ENCODE measurements at places on chromosomes 2 and 18. TPM values are rescaled to one million over a fixed set of nuclear protein-coding genes. Genes with fewer than 3 reads are reported as not detected.

DNA sequence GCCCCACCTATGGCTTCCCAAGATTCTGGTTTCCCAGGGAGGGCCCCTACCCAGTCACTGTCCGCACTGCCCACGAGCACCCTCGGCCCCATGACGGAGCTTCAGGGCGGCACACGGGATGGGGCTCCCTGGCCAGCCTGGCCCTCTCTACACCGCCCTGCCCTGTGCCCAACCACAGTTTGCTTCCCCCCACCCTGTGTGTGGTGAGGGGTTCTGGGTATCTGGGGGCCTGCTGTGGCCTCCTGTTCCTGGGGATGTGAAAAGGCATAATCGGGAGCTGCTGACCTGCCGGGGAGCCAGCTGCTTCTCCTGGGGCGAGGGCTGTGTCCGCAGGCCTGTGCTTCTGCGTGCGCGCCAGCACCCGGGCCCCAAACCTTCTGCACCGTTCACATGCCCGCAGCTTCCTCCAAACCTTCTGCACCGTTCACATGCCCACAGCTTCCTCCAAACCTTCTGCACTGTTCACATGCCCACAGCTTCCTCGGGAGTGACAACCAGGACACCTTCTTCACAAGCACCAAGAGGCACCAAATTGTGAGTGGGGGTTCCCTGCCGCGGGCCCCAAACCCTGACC, 12.4 kb downstream of the ANO7 start:
- H3K36me3 ChIP-seq = peaks cover 6% of the 10 kb centered on the region
- H3K4me1 ChIP-seq = no peaks in the 10 kb centered on the region
- DNase-seq = no peak
- H3K27me3 ChIP-seq = no peaks in the 10 kb centered on the region
- H3K4me3 ChIP-seq = no peak overlapping the region

DNA sequence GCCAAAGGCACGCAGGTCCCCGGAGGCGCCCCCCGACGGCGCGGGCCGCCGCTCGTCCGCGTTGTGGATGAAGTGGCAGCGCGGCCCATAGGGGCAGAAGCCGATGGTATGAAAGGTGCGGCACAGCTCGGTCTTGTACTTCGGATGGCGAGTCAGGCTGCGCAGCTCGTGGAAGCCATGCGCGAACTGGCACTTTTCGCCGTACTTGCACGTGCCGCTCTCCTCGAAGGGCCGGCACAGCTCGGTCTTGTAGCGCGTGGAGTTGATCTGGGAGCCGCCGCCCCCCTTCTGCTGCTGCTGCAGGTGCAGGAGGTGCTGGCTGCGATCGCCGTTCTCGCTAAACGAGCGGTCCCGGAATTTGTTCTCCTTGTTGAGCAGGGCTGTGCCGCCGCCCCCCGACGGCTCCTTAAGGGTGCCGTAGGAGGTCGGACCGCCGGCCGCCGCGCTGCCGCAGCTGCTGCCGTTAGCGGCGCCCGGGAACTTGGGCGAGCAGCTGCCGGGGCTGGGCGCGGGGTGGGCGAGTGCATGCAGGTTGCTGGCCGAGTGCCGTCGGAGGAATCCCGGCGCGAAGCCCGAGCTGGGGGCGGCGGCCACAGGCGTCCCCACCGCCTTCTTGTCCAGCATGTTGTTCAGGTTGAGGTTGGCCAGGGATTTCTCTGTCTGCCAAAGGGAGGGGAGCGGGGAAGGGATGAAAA, 1.2 kb downstream of the ZFP36L2 start:
- peaks cover 52% of the 10 kb centered on the region for H3K4me1 ChIP-seq
- H3K27me3 ChIP-seq = no peaks in the 10 kb centered on the region
- peaks cover 24% of the 10 kb centered on the region for H3K36me3 ChIP-seq
- H3K27ac ChIP-seq = peak overlapping the region; percentile 97

- peaks cover 31% of the 10 kb centered on the region for H3K36me3 ChIP-seq
- no peak overlapping the region for H3K27ac ChIP-seq
- no peak for DNase-seq
- no peaks in the 10 kb centered on the region for H3K4me1 ChIP-seq
- no peaks in the 10 kb centered on the region for H3K27me3 ChIP-seq
- no peak overlapping the region for H3K4me3 ChIP-seq
These were observed 121.6 kb downstream of the SP100 start for GRCh38 chr2:230537531-230537976.

- no peak overlapping the region for H3K27ac ChIP-seq
- peaks cover 11% of the 10 kb centered on the region for H3K4me1 ChIP-seq
- no peaks in the 10 kb centered on the region for H3K27me3 ChIP-seq
- H3K36me3 ChIP-seq = no peaks in the 10 kb centered on the region
- no peak overlapping the region for H3K4me3 ChIP-seq
These were observed 66.4 kb downstream of the MAPK4 start for GRCh38 chr18:50626317-50626716.

GRCh38 chr2:155223781-155224406, 525.4 kb downstream of the KCNJ3 start:
- H3K36me3 ChIP-seq = no peaks in the 10 kb centered on the region
- no peak overlapping the region for H3K27ac ChIP-seq
- no peaks in the 10 kb centered on the region for H3K27me3 ChIP-seq
- H3K4me3 ChIP-seq = no peak overlapping the region
- peak; percentile 54 for DNase-seq

DNA sequence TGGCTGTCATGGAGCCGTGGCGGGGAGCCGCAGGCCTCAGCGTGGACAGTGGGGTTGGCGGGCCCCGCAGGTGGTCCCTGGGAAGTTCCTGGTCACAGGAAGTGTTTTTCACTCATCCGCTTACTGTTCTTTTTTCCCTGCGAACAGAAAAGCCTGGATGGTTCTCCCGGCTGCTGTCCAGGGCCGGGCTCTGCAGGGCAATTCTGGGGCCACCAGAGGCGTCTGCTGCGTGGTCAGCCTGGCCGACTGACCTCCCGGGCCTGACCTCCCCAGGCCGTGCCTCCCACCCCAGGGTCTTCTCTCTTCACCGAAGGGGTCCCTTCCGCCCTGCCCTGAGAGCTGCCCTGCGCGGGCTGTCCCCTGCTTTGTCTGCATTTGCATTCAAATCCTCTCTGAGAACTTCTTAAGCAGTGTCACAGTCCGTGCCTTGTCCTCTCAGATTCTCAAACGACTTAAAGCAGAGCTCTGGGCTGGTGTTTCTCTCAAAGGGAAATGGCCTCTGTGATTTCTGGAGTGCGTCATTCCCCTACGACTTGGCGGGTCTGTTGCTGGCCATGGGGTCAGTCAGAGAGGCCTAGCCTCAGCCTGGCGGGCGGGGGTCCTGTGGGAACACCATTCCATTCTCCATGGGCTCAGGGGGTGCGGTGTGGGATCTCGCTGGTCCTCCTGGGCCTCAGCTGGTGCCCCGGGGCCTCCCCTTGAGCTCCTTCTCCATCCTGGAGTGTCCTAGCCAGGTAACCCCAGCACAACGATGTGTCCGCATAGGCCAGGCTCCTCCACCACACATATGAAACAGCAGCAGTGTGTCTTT, 38.3 kb downstream of the KLHL29 start:
- peaks cover 67% of the 10 kb centered on the region for H3K4me1 ChIP-seq
- H3K36me3 ChIP-seq = no peaks in the 10 kb centered on the region
- H3K27ac ChIP-seq = no peak overlapping the region
- no peaks in the 10 kb centered on the region for H3K27me3 ChIP-seq

DNA sequence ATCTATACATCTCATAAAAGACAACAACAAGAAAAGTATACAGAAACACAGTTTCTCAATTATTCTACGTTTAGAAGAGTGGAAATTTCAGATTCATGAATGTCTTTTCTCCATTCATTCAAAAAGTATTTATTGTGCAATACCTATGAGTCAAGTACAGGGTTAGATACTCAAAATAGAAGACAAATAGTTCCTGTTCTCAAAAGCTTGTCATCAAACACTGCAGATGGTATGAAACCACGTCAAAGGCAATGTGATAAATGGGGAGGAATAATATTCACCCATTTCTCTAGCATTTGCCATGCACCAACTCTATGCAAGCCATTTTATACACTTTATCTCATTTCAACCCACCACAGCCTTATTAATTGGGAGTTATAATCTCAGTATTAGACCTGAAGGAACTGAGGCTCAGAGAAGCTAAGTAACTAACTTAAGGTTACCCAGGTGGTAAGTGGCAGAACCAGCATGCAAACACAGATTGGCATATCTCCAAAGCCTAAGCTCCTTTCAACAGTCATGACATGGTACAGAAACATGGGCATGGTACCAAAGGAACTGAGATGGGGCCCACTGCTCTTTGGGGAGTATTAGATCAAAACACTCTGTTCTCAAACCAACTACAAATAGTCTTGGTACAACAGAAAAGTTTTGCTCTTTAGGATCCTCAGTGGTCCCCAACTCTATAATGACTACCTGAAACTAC, 67.2 kb upstream of the NPAS2 start:
- H3K4me1 ChIP-seq = peaks cover 6% of the 10 kb centered on the region
- H3K36me3 ChIP-seq = no peaks in the 10 kb centered on the region
- H3K27ac ChIP-seq = no peak overlapping the region
- no peak overlapping the region for H3K4me3 ChIP-seq
- H3K27me3 ChIP-seq = no peaks in the 10 kb centered on the region
- no peak for DNase-seq

GRCh38 chr18:7953095-7953958, 386.2 kb downstream of the PTPRM start:
- no peak overlapping the region for H3K27ac ChIP-seq
- H3K27me3 ChIP-seq = no peaks in the 10 kb centered on the region
- peaks cover 15% of the 10 kb centered on the region for H3K36me3 ChIP-seq

DNA sequence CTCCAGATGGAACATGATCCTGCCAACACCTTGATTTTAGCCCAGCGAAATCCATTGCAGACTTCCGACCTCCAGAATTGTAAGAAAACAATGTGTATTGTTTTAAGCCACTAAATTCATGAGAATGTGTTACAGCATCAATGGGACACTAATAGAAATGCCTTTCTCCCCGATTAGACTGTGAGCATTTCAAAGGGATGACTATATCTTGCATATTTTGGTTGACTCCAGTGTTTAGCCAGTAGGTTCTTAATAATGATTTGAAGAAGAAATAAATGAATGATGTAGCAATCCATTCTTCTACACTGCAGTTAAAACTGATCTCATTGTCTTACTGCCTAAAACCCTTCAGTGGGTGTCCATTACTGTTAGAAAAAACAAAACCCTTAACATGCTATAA, 67.4 kb upstream of the ACVR1C start:
- no peaks in the 10 kb centered on the region for H3K4me1 ChIP-seq
- DNase-seq = no peak
- H3K36me3 ChIP-seq = no peaks in the 10 kb centered on the region
- no peaks in the 10 kb centered on the region for H3K27me3 ChIP-seq

GRCh38 chr2:73020306-73020656, 51.2 kb downstream of the SFXN5 start:
- DNase-seq = no peak
- H3K27ac ChIP-seq = no peak overlapping the region
- H3K27me3 ChIP-seq = no peaks in the 10 kb centered on the region
- H3K36me3 ChIP-seq = peaks cover 19% of the 10 kb centered on the region
- peaks cover 12% of the 10 kb centered on the region for H3K4me1 ChIP-seq
- no peak overlapping the region for H3K4me3 ChIP-seq

DNA sequence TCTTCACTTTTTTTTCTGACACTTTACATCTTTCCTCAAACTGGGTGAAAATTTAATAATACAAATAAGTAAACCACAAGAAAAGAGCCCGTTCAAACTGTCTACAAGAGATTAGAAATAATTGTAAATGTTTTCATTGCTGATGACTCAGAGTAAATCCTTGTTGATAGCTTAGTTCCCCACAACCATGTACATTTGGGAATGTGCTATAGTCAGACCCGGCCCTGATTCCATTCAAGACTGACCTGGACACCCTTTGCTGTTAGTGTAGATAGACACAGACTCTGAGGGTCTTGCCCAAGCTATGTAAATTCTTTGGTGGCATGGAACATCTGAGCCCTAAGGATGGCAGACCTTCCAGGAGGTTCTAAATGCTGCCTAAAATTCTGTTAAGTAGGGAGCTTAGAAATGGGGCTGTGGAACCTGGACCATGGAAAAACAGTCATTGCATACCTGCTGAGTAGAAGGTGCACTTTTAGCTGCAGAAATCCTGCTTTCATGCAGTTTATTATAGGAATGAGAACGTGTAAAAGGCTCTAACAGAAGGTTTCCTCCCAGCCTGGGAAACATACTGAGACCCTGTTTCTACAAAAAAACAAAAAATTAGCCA, 3.7 kb downstream of the MALT1 start:
- no peak overlapping the region for H3K27ac ChIP-seq
- no peaks in the 10 kb centered on the region for H3K27me3 ChIP-seq
- peaks cover 10% of the 10 kb centered on the region for H3K4me1 ChIP-seq
- H3K4me3 ChIP-seq = no peak overlapping the region

GRCh38 chr2:36655453-36655852, 41.1 kb upstream of the VIT start:
- DNase-seq = no peak
- H3K4me3 ChIP-seq = no peak overlapping the region
- H3K27ac ChIP-seq = no peak overlapping the region
- H3K27me3 ChIP-seq = no peaks in the 10 kb centered on the region

DNA sequence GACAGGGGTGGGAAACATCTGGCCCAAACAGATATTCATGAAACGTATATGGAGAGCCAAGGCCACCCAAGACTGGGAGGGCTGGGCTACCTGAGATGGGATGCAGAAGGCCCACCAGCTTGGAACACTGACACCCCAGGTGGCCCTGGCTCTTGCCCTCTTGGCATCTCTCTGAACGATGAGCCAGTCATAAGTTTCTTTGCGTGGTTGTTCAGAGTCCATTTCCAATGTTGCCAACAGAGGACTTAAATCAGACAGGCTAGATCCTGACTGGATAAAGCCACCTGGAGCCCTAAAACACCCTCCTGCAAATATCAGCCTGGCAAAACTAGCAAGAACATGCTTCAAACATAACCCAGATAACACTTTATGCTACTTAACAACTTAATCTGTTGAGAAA, 42.6 kb downstream of the LPIN2 start:
- no peaks in the 10 kb centered on the region for H3K36me3 ChIP-seq
- DNase-seq = no peak
- no peaks in the 10 kb centered on the region for H3K27me3 ChIP-seq
- peaks cover 61% of the 10 kb centered on the region for H3K4me1 ChIP-seq
- H3K27ac ChIP-seq = peak overlapping the region; percentile 61
- H3K4me3 ChIP-seq = no peak overlapping the region

DNA sequence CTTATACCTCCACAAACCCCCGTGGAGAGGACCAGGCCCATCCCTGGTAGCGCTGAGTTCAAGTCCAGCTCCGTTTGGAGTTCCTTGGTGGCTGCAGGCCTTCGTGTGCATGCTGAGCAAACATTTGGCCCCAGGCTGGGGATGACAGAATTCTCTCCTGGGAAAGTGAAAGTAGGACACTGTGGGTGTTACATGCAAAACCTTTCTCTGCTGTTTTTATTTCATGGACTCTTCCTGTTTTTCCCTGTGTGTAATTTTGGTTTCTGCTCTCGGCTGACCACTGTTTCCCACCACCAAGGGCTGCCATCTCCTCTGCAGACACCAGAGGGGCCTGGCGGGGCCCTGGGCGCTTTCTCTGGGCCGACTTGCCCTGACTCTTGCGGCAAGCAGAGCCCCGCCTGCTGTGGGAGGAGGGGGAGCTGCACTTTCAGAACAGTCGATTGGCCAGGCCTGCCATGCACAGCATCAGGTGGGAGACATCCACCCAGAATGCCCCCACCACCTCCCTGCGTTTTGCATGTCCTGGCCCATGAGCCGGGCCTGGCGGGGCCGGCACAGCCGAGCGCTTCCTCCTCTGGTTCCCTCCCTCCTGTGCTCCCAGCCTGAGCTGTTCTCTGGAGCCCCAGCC, 102.4 kb downstream of the CABLES1 start:
- H3K4me1 ChIP-seq = peaks cover 18% of the 10 kb centered on the region
- no peaks in the 10 kb centered on the region for H3K36me3 ChIP-seq
- peak overlapping the region; percentile 40 for H3K4me3 ChIP-seq
- peak overlapping the region; percentile 84 for H3K27ac ChIP-seq

NAB1 gene
- 41.3 TPM for total RNA-seq

DLGAP1 gene
- total RNA-seq = not detected

CRACDL gene
- 79.1 TPM for total RNA-seq

KIF5C gene
- 12.5 TPM for total RNA-seq

SPDYA gene
- 0.58 TPM for total RNA-seq

MTIF2 gene
- 29.3 TPM for total RNA-seq

ITGB6 gene
- 49.6 TPM for total RNA-seq

Data from stomach (tissue), 19 donors.